ENCODE measurements at places on chromosomes 16 and 17.

GRCh38 chr16:23773339-23773738, 18.5 kb downstream of the CHP2 start:
- no peak for DNase-seq

GRCh38 chr17:52537421-52537820, 378.9 kb upstream of the CA10 start:
- DNase-seq, result no peak

DNA sequence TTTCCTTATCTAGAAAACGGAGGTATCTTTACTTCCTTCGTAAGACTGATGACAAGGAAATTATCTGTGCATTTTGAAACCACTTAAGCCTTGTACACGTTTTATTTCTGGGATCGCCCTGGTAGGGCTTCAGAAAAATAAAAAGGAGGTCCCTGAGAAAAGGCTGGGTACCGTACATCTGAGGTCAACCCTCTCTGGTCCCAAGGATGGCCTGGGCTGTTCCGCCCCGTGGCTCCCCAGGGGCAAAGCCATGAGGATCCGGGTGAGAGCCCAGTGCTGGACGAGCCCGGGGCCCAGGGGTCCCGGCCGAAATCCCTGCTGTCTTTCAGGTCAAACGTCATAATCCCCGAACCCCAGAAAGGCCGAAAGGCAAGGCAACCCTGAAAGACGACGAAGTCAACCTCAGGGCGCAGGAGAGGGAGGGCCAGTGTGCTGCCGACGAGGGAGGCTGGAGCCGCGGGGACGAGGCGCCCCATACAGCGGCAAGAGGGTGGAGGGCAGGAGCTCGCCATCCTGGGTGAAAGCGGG, 656 bp upstream of the FUS start:
- DNase-seq, result no peak

DNA sequence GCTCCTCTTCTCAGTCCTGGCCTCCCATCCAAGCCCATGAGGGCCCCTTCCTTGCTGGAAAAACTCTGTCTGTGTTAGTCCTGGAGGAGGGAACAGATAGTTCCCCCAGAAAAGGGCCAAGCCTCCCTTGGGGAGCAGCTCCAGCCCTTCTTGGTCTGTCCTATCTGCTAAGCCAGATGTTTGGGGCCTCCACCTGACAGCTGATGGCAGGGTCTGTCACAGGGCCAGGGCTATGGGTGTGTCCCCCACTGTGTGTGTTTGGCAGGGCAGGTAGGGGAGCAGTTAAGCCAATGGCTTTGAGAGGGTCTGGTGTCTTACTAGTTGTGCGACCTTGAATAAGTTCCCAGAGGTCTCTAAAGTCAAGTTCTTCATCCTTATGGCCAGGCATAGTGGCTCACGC, 13.6 kb upstream of the SLC4A1 start:
- no peak for DNase-seq

- DNase-seq, result no peak
Measured at GRCh38 chr16:72241930-72242329, 70.0 kb upstream of the PMFBP1 start.

GRCh38 chr16:64363039-64363438, 758.8 kb downstream of the CDH11 start:
- DNase-seq, result no peak

DNA sequence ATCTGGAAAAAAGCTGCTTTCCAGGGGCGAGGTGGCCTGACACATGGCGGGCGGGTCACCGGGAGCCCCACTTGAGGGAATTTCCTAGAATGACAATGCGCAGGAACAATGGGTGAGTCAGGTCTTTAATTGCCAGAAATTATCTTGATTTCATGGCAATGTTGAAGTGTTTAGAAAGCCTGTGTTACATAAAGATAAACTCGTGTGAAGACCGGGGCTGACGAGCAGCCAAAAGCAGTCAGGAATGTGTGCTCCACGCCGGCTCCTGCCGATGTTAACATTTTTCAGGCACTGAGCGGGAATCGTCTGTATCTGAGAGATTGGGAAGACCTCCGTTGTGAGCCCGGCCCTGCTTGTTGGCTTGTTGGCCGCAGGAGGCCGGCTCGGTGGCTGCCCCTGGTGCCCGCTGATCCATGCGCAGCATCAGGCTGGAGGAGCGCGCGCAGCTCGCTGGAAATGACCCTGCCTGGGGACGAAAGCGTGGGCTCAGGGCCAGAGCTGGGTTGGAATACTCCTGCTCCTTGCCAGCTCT, 353.1 kb downstream of the FOXL1 start:
- no peak for DNase-seq

- no peak for DNase-seq
Measured at GRCh38 chr16:75225092-75225491, 6.3 kb downstream of the CTRB1 start.

DNA sequence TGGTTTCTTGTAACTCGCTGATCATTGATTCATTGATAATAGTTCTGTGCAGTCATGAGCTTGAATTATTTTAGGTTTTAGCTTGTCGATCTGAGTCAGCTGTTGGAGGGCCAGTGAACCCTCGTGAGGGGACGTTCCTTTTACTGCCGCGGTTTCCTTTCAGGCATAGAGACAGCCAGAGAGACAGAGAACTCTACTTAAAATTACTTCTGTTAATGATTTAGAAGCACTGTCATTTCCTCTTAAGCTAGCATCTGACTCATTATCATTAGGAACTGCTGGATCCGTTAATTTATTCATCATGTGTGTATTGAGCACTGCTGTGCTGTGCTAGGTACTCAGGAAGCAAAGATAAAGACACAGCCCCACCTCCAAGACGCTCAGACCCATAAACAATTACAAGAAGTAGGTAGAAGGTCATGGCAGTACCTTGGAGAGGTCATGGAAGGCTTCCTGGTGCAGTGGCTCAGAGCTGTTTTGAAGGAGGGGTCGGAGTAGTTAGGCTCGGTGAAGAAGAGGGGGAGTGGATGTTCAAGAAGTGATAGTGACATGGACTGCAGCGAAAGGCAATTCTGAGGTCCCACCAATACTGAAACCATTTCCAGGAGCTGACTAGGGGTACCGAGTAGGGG, 3.3 kb downstream of the PGS1 start:
- DNase-seq, result no peak

DNA sequence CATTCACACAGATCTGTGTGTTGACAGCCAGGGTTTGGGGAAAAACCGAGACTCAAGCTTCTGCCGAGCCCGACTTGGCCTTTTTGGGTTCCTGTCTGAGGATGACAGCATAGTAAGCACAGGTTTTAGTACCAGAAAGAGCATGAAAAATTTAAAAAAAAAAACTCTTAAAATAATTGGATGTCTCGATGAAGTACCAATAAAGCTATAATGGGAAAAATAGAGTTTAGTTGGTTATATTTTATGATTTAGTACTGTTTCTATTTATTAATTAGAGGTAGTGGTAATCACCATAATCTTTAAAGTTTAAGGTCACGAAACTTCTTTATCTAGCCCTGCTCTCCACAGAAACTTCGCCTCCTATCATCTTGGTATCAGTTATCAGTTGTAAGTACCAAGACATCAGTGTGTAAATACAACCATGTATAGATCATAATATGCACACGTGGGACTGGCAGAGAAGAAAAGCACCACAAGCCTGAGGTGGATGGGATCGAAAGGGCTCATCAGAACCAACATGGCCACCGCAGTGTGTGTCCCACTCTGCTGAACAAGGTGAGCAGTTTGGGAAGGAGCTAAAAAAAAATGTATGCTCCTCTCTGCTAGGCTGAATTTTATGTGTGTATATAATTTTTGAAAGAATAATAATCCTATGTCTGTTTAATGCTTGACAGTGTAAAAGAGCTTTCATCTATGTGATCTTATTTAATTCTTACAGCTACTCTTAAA, 14.4 kb upstream of the EEF2K start:
- DNase-seq, result no peak

GRCh38 chr17:56358651-56359050, 205.4 kb downstream of the ANKFN1 start:
- no peak for DNase-seq

- no peak for DNase-seq
Measured at GRCh38 chr16:67941469-67942199, 2.3 kb downstream of the LCAT start.

DNA sequence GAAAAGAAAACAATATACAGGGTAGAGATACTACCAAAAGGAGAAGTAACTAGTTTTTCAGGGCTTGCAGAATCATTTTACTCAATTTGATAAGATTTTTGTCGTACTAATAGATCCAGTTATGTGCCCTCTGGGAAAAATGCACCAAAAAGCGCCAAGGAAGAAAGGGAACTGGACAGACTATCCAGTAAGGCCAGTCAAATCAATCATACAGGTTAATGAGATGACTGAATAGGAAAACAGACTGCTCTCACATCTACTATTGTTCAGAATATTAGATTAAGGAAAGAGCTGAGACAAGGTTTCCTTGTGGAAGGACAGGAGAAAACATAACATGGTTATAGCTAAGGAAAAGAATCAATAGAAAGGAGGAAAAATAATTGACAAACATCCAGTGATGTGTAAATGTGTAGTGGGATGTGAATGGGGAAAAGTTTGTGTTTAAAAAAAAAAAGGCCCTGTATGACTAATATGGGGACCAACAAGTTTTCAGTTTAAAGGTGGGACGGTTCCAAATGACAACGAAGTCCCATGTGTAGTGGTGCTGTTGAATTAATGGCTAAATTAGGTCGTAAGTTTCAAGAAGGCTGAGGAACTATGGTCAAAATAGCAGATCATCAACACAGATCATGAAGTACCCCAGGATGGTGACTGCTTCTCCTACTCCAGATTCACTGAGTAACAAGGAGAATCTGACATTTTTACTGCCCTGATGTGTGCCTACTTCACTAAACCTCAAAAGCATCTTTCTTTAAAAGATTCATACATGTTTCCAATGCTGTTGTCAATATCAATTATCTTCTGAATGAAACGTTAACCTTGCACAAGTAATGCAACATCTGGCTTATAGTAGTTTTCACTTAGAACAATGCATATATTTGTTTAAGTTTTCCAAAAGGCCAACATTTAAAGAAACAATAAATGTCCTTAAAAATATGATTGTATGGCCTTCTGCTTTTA, 40.7 kb downstream of the BRIP1 start:
- no peak for DNase-seq

DNA sequence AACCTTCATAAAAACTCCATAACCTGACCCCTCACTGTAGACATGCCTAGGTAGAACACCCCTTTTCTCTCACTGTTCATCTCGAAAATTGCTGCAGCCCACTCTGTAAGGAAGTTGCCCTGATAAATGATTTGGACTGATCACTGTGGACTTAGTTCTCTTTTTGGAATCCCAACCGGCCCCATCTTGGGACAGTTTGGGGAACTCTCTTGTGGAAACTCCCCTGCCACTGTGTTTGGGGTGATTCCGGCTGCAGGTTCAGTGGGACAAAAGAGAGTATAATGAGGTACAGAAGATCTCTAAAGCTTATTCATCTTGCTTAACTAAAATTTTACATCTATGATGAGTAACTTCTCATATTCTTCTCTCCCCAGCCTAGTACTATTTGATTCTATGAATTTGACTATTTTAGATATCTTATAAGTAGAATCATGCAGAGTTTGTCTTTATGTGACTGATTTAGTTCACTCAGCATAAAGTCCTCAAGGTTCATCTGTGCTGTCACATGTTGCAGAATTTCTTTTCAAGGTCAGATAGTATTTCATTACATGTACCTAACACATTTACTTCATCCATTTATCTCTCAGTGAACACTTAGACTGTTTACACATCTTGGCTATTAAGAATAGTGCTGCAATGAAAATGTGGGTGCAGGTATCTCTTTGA, 84.9 kb downstream of the ABCA8 start:
- DNase-seq, result no peak

GRCh38 chr17:66405836-66406677, 103.6 kb downstream of the PRKCA start:
- DNase-seq, result no peak

GRCh38 chr16:58756650-58757332, 22.7 kb upstream of the GOT2 start:
- DNase-seq, result no peak

GRCh38 chr16:24085666-24086065, 170.5 kb upstream of the CACNG3 start:
- no peak for DNase-seq

- no peak for DNase-seq
Measured at GRCh38 chr17:49703557-49704277, 4.0 kb downstream of the SLC35B1 start.

- DNase-seq, result peak; percentile 65
Measured at GRCh38 chr17:42221886-42222745, 27.8 kb upstream of the GHDC start.

DNA sequence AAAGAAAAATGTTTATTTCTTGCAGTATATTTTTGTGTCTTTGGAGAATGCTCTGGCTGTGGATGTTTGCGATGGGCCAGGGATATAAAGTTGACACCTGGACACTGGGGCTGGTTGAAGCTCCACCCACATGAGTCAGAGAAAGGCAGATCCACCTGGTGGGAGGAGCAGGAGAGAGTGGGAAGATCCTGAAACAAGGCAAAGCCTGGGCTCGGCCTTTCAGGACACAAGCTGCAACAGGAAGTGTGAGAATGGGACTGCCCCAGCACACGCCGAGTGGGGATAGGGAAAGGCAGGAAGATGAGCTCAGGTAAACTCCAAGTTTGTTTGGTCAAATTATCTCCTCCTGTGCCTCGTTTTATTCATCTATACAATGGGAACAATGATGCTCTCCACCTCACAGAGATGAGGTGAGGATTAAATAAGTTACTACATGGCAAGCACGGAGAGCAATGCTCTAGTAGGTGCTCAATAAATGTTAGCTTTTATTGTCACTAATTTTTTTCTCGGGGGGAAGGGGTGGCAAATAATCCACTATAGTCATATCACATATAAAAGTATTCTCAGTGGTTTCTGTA, 21.4 kb upstream of the PITPNM3 start:
- no peak for DNase-seq

DNA sequence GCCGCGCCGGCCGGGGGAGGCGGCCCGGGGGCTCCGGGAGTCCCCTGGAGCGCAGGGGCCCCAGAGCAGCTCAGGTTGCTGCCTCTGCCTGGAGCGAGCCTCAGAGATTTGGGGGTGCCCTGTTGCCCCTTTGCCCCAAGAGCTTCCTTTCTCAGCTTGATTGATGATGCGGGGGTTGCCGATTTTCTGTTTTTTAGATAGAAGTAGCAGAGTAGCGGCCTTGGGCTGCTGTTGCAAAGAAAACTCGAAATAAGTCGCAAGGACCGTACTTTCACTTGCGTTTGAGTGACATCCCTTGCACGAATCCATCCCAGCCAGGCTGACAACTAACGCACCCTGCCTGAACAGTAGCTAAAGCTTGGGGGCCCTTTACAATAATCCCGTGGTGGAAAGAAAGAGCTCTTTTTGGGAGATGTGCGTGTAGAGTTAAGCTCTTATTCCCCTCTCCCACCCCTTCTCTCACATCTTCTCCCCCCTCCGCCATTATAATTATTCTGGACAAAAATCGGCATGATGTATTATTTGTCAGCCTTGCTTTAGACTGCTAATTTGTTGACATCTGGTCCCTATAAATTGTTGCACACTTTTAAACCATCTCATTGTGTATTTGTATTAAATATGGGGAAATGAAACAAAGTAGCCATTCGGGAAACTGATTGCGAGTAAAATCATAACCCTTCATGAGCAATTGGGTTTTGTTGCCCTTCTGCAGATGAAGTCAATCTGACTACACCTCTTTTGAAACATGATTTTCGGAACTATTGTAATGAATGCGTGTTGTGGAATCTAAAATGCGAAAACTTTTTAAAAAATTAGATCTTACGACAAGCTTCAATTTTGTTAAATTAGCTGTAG, 873 bp downstream of the USP10 start:
- DNase-seq, result peak; percentile 57

GRCh38 chr16:57313509-57313908, 29.0 kb upstream of the PLLP start:
- DNase-seq, result no peak

Data from CD8-positive, alpha-beta memory T cell (primary cell).